Epithelial cell of proximal tubule (primary cell): ENCODE measurements at places on chromosomes 16 and 17. TPM values are rescaled to one million over a fixed set of nuclear protein-coding genes. Genes with fewer than 3 reads are reported as not detected.

Gene ARHGAP23
- 28.4 and 42.3 TPM in 2 replicates for total RNA-seq

DNA sequence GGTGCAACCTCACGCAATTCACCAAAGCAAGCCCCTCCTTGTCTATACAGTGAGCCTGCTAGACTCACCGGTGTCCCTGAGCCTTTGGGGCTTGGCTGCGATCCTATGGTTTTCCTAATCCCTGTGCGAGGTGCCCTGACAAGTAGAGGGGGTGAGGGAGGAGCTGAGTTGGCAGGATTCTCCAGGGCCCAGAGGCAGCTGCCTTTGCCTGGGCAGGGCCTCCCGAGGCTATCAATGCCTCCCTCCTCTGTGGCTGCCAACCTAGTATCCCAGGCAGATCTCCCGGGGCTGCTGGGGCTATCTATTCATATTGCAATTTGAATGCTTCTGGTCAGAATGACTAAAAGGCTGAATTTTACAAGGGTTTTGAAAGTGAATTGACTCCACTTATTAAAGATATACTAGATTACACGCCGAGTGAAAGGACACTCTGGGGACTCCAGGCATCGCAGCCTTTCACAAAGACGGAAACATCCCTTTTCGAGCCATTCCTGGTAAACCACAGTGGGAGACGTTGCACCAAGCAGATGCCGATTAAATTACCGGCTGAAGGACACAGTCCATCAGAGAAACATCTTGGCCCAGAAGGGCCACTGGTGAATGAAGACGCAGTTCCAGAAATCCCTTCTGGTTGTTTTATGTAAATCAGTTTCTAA lies 11.3 kb upstream of the PITPNM3 start:
- DNase-seq, result no peak

DNA sequence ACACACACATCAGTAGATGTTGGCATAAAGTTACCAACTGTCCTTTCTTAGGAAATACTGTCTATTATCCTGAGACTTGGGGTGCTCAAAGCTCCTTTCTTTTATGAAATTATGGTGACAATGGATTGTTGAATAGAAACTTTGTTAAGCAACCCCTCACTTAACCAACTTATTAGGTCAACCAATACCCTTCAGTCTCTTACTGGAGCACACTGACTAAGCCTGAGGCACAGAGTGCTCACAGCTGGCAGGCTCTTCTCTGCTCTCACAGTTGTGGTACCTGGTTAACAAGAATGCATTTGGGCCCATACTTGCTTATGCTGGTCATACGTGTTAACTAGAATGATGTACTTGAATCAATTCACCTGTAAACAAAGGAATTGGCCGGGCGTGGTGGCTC lies 24.8 kb downstream of the CD300LF start:
- DNase-seq, result no peak

DNA sequence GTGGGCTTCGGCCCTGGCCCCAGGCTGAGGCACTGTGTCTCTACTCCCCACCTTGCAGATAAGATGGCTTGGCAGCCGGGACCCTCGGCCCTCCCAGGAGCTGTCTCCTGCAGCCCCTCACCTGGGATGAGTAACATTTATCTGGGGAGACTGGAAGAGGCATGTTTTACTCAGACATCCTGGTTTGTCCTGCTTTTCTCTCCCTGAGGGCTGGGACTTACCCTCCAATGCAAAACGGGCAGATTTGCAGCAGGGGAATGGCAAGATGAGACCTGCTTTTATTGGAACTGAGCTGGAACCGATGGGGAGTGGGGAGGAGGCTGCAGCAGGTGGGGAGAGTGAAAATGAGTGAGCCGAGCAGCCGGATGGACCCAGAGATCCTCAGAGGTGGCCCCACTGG lies 27.3 kb upstream of the UBE2G1 start:
- no peak for DNase-seq

- no peak for DNase-seq
Observed at GRCh38 chr17:75371339-75371738, 34.1 kb downstream of the GRB2 start.

- DNase-seq, result no peak
Observed at GRCh38 chr16:84279881-84280280, 14.8 kb upstream of the WFDC1 start.

DNA sequence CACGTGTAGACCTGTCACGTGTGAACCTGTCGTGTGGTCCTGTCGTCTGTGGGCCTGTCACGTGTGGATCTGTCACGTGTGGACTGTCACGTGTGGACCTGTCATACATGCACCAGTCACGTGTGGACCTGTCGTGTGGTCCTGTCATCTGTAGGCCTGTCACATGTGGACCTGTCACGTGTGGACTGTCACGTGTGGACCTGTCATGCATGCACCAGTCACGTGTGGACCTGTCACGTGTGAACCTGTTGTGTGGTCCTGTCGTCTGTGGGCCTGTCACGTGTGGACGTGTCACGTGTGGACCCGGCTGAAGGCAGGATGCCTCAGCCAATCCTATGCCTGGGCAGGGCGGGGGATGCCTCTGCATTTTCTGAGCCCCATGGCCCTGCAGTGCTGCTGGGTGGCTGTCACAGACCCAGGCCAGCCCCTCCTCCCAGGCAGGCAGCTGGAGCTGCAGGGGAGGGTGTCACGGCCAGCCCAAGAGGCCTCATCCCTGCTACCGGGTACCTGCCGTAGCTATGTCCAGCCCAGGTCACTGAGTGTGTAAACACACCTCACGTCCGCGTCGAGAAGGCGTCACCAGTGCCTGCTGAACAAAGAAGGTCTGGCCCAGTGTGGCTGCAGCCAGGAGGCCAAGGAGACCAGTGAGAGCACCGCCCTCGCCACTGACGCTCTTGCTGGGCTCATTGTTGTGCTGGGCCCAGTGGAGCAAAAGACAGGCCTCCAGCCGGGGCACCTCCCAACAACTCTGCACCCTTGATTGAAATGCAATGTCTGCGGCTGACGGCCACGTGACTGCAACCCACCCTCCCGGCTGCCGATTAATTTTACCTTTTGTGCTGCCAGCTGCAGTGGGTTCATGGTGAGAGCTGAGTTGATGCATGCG lies 18.6 kb upstream of the ACSF3 start:
- DNase-seq, result no peak
